CD4-positive, alpha-beta T cell treated with Interleukin-15 for 4 hours (primary cell): ENCODE measurements at places on chromosomes 3 and 15.

DNA sequence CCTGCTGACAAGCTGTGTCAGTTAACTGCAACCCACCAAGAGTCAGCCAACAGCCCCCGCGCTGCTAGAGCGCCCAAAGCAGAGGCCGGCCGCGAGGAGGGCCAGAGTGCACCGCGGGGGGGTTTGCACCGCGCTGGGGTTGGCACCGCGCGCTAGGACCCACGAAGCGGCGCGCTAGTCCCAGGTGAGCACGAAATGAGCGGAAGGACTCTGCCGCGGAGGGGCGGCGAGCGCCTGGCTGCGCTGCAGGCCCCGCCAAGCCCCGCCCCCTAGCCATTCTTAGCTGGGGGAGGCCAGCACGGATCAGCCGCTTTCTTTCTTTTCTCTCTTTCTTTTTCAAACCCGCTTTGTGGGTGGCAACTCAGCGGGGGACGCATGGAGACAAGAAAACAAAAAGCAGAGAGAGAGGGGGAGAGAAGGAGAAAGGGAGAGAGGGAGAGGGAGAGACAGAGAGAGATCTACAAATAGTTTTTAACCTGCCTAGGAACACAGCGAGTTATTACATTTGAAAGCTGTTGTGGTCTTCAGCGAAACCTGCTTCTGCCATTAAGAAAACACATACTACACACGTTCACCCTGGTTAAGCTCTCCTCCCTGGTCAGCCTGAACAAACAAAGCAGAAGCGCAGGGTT is 6.9 kb upstream of the FOXB1 start:
- DNase-seq: peak; percentile 42

DNA sequence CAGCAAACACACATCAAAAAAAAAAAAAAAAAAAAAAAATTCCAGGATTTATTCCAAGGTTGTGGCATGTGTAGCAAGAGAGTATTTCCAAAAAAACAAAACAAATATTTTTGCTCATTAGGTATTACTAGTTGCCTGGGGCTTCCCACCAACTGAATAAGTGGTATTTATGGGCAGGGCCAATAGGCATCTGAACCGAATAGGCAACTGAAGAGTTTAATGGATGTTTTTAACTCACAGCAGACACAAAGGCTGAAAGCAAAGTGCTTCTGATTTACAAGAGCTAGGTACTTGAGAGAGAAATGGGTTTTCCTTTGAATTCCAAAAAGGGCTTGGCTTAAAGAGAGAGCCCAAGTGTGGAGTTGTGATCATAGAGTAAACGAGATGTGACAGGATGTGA is 21.4 kb downstream of the EIF4E3 start:
- no peak for DNase-seq

DNA sequence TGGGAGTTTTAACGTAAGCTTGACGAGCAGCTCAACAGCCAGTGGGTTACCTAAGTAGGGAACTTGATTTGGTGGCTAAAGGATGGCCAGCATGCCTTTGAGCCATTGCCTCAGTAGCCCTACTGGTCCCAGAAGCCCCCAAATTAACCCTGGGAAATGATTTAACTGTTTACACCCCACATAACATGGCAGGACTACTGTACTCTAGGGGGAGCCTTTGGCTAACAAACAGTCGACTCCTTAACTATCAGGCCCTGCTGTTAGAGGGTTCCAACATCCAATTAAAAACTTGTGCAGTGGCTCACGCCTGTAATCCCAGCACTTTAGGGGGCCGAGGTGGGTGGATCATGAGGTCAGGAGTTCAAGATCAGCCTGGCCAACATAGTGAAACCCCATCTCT is 9.4 kb upstream of the SMCO1 start:
- DNase-seq: no peak

- no peak for DNase-seq
These were observed 46.3 kb downstream of the CEMIP start for GRCh38 chr15:80825361-80826030.

- DNase-seq: no peak
These were observed 128.1 kb downstream of the RPL22L1 start for GRCh38 chr3:170741756-170742529.

GRCh38 chr15:38367476-38367875 is 86.5 kb upstream of the FAM98B start:
- DNase-seq: no peak

GRCh38 chr15:79970624-79971434 is at the start of gene BCL2A1:
TSS of gene BCL2A1 (minus strand) at chr15:79971196. CDS start at chr15:79971119, 77 bp downstream.
- DNase-seq: peak; percentile 69

DNA sequence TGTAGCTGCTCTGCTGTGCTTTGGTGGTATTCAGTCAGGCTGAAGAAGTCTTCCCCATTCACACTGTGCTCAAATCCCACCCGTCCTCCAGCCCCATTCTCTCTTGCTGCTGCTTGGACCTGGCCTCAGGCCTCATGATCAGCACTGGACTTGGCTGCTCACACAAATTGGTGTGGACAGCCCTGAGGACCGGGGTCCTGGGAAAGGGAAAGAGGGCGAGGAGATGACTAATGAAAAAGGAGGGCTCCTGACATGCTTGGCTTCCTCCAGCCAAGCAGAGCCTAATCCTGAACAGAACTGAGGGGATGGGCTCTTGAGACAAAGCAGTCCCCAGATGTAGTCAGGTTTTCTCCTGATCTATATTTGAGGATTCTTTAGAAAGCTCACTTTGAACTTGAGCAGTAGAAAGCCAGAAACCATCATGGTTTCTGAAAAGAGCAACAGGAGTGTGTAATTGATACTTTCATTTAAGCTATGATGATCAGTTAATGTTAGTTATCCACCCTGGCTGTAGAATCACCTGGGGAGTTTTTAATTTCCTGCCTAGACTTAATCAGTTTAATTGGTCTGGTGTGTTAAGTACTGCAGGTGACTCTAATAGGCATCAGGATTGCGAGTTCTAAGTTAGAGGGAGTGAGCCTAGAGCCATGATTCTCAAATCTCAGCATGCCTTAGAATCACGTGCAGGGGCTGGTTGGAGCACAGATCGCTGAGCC is 79.4 kb upstream of the THBS1 start:
- DNase-seq: no peak

DNA sequence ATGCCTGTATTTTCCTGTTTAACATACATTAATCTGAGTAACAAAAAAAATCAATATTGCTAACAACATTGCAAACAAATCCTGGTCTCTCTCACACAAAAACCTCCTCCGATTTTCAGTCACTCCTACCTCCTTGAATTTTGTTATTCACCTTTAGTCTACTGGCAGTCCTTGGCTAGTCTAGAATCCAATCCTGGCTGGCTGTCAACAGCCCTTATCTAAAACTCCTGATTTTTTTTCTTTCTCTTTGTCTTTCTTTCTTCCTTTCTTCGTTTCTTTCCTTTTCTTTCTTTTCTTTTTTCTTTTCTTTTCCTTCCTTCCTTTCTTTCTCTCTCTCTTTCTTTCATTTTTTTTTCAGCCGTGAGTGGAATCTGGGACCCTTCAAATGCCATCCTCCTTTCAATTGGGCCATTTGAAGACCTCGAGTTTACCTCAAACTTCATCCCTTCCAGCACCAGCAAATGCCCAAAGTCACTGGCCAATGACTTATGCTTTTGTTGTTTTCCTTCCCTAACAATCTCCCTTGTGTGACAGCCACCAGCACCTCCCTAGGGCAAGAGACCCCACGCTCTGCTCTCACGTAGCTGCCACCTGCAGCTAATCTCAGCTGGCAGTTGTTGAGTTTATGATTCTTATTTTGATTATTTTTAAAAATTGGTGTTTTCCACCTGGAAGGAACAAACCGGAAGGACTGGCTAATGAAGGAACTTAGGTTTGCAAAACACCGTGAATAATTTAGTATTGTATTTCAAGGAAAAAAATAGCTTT is 6.8 kb upstream of the ONECUT1 start:
- no peak for DNase-seq

DNA sequence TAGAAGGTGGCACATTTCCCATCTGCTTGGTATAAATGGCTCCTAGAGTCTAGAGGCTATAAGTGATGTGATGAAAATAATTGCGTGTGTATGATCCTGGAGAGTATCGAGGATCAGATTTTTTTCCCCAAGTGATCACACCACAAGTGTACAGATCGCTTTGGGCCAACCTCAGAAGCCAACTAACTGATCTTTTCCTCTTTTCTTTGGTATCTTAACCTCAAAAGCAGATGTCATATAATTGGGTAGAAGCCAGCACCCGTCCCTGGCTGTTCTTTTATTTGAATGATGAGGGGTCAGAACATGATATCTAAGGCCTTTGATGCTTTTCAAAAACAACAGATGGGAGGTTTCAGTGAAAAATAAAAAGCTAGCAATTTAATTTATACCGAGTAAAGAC is 3.3 kb downstream of the P2RY14 start:
- DNase-seq: no peak

DNA sequence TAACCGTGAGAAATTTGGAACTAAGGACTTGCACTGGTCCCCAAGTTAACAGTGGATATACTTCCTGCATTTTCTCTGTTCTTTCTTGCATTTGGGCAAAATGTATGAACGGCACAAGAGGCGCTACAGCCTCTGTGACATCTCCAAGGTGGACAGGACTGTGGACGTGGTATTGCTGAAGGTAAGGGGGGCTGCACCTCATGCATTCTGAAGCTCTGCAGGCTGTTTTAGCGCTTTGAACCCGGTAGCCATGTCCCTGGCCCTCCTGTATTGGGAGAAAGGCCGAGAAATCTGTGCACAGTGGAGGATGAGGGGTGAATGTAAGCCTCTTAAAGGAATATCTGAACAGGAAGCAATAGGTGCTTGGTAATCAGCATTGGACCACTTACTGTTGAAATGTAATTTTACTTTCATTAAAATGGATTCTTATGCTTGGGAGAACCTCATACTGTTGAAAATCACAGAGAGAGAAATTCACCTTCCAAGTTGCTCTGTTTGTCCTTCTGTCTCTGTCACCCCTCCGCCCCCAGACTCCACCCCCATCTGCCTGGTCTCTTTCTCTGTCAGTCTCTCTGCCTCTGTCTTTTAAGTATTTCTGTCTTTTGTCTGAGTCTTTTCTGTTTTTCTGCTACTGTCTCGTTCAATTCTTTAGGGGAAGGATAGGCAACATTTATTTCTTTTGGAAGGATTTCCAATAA is 174.6 kb downstream of the KLHL25 start:
- DNase-seq: no peak

- peak; percentile 69 for DNase-seq
These were observed 33.1 kb downstream of the GRK7 start for GRCh38 chr3:141796081-141796888.

- no peak for DNase-seq
These were observed 7.1 kb downstream of the PLCD1 start for GRCh38 chr3:38022301-38022700.

GRCh38 chr3:66498687-66499621 is 1.9 kb downstream of the LRIG1 start:
- no peak for DNase-seq

- no peak for DNase-seq
These were observed 55.2 kb downstream of the SLC12A6 start for GRCh38 chr15:34282384-34282783.

GRCh38 chr3:185399737-185400667 is 37.1 kb downstream of the MAP3K13 start:
- no peak for DNase-seq

DNA sequence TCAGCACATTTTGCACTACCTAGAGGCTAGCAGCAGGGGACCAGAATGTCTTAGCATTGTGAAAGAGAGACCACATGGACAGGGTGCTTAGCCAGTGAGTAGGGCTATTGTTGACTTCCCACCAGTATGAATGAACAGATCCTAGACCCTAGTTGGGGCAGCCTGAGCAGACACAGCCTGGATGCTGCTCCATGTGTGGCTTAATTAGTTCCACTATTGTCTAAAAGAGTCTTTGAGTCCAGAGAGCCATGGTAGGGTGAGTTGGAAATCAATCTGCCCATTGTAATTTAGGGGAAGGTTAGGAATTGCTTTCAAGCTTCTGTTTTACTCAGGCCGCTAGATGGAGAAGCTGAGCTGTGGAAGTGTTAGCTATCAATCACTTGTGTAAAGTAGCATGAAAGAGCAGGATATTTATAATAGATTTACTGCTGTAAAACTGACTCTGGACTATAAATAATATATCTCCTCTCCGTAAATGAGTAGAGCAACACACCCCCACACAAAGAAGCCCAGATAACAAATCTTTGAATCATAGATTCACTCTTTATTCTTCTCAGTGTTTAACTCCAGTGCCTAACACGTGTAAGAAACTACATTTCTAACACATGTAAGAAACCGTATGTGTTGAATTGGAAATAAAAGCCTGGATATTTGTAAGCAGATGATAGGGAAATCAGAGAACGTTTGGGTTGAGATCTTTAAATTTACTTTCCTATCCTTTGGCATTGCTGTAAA is 4.1 kb upstream of the GCSAM start:
- DNase-seq: peak; percentile 59

DNA sequence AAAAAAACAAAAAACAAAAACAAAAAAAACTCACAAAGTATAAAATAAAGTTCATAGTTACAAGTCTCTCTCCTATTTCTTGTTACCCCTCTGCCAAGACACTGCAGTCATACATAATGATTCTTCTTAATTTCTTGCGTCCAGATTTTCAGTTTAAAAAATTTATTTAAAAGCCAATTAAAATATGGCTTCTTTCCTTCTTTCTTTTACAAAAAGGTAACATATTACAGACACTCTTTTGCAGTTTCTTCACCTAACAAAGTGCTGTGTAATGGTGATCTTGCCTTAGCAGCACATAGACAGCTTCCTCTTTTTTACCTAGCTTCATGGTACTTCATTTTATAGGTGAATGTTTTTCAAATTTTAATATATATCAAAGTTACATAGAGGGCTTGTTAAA is 136.1 kb upstream of the SGO1 start:
- no peak for DNase-seq

DNA sequence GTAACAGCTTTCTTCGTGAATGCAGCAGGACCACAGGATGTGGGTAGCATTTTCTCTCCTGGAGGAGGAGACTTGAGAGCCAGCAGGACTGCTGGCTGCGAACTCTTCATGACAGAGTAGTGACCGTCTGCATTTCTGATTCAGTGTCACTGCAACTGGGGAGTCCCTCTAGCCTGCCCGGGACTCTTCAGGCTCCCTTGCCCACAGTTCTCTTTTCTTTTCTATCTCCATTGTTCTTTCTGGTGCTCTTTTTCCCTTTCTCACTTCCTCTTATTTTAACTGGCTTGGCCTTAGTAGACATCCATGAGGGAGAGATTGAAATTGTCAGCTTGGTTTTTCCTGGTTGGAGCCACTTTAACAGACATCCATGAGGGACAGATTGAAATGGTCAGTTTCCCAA is 49.9 kb upstream of the P2RY1 start:
- no peak for DNase-seq

DNA sequence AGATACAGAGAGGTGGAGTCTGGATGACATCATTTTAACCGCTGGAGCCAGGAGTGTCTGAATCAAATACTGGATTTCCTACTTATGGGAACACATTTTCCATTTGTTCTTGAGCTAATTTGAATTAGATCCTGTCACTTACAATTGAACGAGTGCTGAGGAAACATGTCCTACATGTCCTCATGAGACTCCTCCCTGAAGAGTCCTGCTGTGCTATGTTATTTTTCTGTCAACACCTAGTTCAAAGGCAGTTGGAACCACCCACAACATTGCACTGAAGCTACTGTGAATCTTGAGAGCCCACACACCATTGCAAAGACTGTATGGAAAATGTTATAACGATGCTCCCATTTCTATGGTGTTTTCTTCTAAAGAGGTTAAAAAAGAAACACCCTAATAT is 123.5 kb upstream of the CRBN start:
- DNase-seq: no peak
